ENCODE measurements at places on chromosomes 5 and 9.
A peak's percentile ranks its signal among the peaks of the same experiment; 100 is the strongest.

GRCh38 chr5:14528926-14529325 lies 52.7 kb upstream of the OTULINL start:
- DNase-seq, result no peak

DNA sequence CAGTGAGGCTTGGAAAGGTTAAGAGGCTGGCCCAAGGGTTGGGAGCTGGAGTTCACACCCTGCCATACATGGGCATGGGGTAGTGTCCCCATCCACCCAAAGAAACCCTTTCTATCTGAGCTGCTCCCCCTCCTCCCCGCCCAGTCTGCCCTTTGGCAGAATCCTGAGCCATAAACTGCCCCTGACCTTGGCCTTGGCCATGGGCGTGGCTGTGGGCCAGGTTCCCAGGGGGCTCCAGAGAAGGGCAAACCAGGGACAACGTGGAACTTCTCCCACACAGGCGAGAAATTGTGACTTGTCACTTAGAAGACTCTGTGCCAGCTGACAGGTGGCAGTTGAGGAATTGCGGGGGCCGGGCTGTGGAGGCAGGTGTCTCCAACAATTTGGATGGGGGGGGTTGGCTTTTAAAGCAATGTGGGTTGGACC lies 4.8 kb downstream of the FAM78A start:
- DNase-seq, result no peak

DNA sequence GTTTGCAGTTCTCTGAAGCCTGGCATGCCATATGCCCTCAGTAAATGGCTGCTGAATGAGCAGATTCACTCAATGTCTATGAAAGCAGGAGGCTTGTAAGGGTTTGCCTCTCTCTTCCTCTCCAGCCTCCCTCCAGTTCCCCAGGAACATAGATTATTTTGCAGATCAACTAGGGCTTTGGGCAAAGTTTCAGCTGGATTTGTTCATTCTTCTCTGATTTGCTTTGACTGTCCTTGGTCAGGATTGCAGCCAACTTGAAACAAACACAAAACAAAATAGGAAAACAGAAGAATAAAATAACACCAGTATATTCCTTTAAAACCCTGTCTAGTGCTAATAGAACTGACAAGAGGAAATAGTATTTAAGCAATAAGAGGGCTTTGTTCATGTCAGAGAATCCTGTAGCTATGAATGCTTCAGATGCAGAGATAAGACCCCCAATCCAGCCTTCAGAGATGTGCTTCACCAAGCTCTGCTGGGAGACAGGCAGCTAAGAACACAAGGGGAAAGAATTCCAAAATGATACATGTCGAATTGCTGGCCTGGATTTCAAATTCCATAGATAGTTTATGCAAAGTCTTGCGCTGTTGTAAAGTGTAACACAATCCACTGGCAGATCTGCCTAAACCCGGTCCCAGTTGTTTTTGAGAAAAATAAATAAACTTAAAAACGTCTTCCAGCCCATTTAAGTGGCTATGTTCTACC lies 174.3 kb downstream of the PAPPA start:
- DNase-seq, result no peak

- no peak for DNase-seq
Observed at GRCh38 chr5:154780128-154780527, 25.0 kb downstream of the LARP1 start.

DNA sequence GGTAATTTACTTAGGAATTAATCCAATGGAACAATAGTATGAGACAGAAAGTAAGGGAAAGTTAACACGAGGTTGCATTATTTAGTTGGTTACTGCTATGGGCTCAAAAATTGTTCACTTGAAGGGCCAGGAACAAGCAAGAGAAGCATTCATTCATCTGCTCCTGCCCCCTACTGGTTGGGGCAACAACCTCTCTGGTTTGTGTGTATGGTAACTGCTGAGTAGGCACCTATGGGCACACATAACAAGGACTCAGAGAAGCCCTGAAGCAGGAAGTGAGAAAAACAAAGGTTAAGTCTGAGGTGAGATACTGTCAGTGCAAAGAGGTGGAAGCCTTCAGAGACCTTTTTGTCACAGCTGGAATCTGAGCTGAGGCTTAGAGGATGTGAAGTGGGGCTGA lies 34.4 kb upstream of the RANBP6 start:
- no peak for DNase-seq

DNA sequence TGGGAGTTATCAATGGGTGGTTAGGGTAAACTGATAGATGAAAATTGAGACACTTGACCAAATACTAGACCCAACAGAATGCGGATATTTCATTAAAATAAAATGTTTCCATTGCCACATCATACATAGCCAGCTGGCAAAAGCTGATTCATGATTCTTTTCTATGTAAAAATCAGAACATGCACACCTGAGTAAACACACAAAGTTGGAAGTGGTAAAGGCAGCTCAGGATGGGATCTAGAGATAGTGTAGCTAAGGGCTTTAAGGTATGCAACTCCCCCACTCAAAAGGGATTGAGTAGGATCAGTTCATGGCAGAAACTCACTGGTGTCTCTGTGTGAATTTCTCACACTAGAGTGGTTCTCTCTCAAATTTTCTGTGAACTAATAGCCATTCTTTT lies 541.1 kb upstream of the GRAMD2B start:
- no peak for DNase-seq

DNA sequence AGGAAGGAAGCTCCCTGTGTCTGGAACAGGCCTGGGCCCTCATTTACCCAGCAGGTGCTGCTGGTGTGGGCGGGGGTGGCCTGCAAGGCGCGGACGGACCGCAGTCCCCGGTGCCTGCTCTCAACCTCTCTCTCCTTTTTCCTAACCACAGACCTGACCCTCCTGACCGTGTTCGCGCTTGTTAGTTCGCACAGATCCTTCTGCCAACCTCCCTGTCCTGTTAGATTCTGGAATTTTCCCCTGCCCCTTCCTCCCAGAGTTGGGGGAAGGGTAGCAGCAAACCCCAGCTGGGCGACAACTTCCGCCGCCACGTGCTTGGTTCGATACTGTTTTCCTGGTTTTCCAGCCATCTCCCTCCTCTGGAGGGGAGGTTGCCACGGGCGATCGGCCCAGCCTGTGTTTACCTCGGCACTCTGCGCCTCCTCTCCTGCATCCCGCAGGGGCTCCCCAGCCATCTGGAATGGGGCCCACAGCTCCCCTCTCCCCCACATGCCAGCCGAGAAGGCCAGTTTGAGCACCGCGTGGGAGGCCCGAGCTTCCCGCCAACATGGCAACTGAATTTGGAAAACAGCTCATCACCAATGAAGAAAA lies 70.8 kb upstream of the UNC5A start:
- DNase-seq, result no peak

DNA sequence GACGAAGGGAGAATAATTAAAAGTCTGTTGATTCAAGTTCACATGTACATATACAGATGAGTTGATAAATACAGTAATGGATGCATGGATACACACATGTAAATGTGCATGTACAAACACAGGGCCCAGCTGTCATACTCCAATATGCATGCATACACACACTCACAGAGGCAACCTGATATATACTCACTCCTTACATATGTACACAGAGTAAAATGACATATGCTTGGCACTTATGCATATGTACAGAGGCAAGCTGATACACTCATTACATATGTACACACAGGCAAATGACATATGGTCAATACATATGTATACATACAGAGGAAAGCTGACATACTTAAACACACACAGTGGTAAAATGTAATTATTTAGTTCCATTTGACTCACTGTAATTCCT lies 7.2 kb upstream of the TMEFF1 start:
- DNase-seq, result no peak

DNA sequence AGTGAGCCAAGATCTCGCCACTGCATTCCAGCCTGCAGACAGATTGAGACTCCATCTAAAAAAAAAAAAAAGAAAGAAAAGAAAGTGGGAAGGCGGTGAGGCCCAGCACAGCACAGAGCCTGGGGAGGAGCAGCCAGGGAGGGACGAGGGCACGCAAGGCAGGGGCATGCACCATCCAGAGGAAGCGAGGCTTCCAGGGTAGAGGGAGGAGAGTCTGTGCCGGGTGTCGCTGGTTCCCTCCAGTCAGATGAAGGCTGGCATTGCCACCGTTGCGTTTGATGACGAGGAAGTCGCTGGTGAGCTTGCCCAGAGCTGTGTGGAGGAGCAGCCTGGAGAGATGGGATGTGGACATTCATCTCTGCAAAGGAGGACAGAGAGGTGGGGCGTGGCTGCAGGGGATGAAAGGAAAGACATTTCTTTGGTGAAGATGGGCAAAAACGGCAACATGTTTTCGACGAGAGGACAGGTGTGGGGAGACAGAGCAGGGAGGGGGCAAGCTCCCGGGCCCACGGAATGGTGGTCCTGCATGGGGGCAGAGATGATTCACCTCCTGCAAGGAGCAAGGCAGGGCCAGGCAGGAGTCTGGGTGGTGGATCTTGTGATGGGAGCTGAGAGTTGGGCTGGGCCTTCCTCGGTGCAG lies 18.6 kb upstream of the OLFM1 start:
- DNase-seq, result no peak

- DNase-seq, result no peak
Observed at GRCh38 chr5:116404016-116404415, 170.6 kb downstream of the SEMA6A start.

- DNase-seq, result no peak
Observed at GRCh38 chr9:31146485-31147166, 1237.8 kb upstream of the ACO1 start.

GRCh38 chr9:91516081-91516480 lies 92.4 kb upstream of the NFIL3 start:
- DNase-seq, result no peak

GRCh38 chr5:175519006-175519405 lies 40.6 kb downstream of the SFXN1 start:
- DNase-seq, result no peak

DNA sequence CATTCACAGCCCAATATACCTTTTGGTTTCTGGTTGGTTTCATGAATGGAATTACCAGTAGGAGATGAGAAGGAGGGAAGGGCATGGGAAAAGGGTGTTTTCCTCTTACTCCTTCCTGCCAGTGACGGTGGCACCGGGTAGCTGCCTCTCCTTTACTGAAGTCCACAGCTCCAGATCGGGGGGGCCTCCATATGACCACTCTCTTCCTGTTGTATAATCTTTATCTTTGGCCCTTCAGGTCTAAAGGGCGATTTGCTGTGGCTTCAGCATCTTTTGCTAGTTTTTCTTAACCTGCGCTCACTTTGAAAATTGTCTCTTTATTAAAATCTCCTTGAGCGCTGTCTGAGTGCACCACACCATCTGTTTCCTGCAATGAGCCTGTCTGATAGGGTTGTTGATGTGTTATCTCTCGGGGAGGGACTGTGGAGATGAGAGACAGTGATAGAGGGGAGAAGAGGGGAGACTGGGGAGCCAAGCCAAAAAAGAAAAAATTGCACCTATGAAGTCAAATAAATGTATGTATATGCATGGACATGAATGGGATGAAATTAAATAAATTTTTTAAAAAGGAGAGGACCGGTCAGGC lies 449.3 kb upstream of the KLF4 start:
- no peak for DNase-seq

GRCh38 chr5:58012801-58013315 lies 447.0 kb downstream of the PLK2 start:
- DNase-seq, result no peak

GRCh38 chr9:124652203-124652602 lies 118.9 kb downstream of the NR6A1 start:
- DNase-seq, result no peak

DNA sequence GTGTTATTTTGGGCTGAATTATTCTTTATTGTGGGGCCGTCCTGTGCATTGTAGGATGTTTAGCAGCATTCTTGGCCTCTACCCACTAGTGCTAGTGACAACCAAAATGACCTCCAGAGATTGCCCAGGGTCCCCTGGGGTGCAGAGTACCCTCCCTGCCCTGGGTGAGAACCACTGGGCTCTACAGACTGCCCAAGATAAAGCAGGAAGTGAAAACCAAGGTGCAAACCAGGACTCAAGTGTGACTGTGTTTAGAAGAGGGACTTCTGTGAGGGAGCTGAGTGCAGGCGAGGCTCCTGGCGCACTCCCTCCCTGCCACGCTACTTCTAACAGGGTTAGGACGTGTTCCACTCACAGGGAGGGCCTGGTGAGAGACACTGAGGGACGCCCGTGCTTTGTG lies 41.6 kb downstream of the USP20 start:
- DNase-seq, result no peak

- DNase-seq, result no peak
Observed at GRCh38 chr9:114072184-114073140, 5.6 kb downstream of the AMBP start.

- no peak for DNase-seq
Observed at GRCh38 chr9:106218854-106219253, 524.5 kb downstream of the TMEM38B start.

DNA sequence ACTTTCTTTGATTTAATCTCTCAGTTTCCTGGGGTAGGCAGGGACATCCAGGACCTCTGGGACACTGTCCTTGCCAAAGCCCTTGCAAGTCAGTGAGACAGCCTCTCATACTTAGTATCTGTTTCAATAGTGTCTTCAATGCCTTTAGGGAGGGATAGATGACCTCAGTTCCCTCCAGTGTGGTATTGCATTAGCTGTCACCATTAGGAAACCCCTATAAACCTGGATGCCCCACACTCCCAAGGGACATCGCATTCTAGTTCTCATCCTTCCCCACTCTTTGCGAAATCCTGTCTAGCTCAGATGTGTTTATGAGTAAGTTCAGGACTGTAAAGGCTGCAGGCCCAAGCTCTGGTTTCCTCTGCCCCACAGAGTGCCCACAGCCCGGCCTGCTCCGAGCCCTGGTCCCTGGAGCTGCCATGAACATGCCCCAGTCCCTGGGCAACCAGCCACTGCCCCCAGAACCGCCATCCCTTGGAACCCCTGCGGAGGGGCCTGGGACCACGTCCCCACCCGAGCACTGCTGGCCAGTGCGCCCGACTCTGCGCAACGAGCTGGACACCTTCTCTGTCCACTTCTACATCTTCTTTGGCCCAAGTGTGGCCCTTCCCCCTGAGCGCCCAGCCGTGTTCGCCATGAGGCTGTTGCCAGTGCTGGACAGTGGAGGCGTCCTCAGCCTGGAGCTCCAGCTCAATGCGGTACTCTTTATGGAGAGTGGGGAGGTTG lies 13.2 kb downstream of the TMEM8B start:
- DNase-seq, result no peak

GRCh38 chr5:140327589-140327988 lies 18.8 kb downstream of the HBEGF start:
- no peak for DNase-seq

GRCh38 chr9:7368410-7369292 lies 430.9 kb downstream of the DMAC1 start:
- peak; percentile 52 for DNase-seq

- DNase-seq, result peak; percentile 67
Observed at GRCh38 chr5:59829386-59829785, 64.1 kb downstream of the PDE4D start.

GRCh38 chr5:116524966-116525365 lies 49.7 kb downstream of the SEMA6A start:
- no peak for DNase-seq

DNA sequence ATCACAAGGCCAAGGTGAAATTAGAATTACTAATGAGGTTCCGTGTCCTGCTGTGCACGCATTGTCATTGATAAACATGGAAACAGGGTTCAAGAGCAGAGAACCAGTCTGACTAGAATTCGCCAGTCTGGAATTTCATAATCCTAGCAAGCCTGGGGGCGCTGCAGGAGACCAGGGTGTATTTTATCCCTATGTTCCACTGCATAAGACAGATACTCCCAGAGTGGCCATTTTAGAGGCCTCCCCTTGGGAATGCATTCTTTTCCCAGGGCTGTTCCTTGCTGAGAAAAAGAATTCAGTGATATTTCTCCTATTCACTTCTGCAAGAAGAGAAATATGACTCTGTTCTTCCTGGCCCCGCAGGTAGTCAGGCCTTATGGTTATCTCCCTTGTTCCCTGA lies 1387.7 kb downstream of the MAT2B start:
- DNase-seq, result no peak

Data from AG09309 (cell line).